ENCODE measurements at places on chromosomes 2 and 18. TPM values are rescaled to one million over a fixed set of nuclear protein-coding genes. Genes with fewer than 3 reads are reported as not detected.

MFF gene
- total RNA-seq = 86.2 TPM

CAPN14 gene
- total RNA-seq = 20.5 TPM

PAX3 gene
- total RNA-seq = 4.8 TPM

LYG2 gene
- total RNA-seq = not detected

G6PC2 gene
- not detected for total RNA-seq

GBX2 gene
- not detected for total RNA-seq

SERPINB12 gene
- total RNA-seq = 2.6 TPM

RBKS gene
- total RNA-seq = 0.62 TPM

LCT gene
- total RNA-seq = not detected

C2orf80 gene
- total RNA-seq = not detected

MOCOS gene
- 0.31 TPM for total RNA-seq

ALPG gene
- not detected for total RNA-seq

FAHD2B gene
- 15.9 TPM for total RNA-seq

CAPN10 gene
- total RNA-seq = 24.3 TPM

ANKRD29 gene
- 9.2 TPM for total RNA-seq

INPP5D gene
- 9.1 TPM for total RNA-seq

SERPINB4 gene
- not detected for total RNA-seq

C18orf63 gene
- total RNA-seq = not detected

EVA1A gene
- total RNA-seq = 9.7 TPM

IL36RN gene
- total RNA-seq = 5.6 TPM

PPM1G gene
- total RNA-seq = 41.3 TPM

CD8A gene
- total RNA-seq = 0.72 TPM

CYS1 gene
- 5.4 TPM for total RNA-seq

B3GNT7 gene
- 2.8 TPM for total RNA-seq

PCARE gene
- 3.3 TPM for total RNA-seq

GKN2 gene
- total RNA-seq = not detected

LONRF2 gene
- total RNA-seq = 5.1 TPM

FMNL2 gene
- 30.8 TPM for total RNA-seq

LGALSL gene
- total RNA-seq = 18.9 TPM

RNF125 gene
- 8.0 TPM for total RNA-seq

RPRM gene
- total RNA-seq = 0.21 TPM

ITGB1BP1 gene
- total RNA-seq = 34.9 TPM

RNF144A gene
- total RNA-seq = 25.5 TPM

TEKT4 gene
- not detected for total RNA-seq

NAPG gene
- 47.2 TPM for total RNA-seq

POTEI gene
- 0.21 TPM for total RNA-seq

SP140L gene
- 6.7 TPM for total RNA-seq

OR6B2 gene
- total RNA-seq = not detected

STAT1 gene
- 55.0 TPM for total RNA-seq

PLEK gene
- total RNA-seq = 6.1 TPM

LINC00305 gene
- not detected for total RNA-seq

DLX2 gene
- 0.72 TPM for total RNA-seq

CCDC178 gene
- not detected for total RNA-seq

SLC23A3 gene
- total RNA-seq = 0.92 TPM

NGEF gene
- total RNA-seq = 2.7 TPM

POMC gene
- 7.7 TPM for total RNA-seq

MOB4 gene
- total RNA-seq = 53.4 TPM

NFU1 gene
- 45.1 TPM for total RNA-seq

PGAP1 gene
- 41.1 TPM for total RNA-seq

ATOH8 gene
- 15.7 TPM for total RNA-seq

CHRNG gene
- 19.5 TPM for total RNA-seq

REG3A gene
- not detected for total RNA-seq

FRZB gene
- total RNA-seq = 38.0 TPM

CGREF1 gene
- total RNA-seq = 1.6 TPM

All from tongue (tissue), 3 donors.